GM04504 (cell line): ENCODE measurements at places on chromosomes 3 and 15.

DNA sequence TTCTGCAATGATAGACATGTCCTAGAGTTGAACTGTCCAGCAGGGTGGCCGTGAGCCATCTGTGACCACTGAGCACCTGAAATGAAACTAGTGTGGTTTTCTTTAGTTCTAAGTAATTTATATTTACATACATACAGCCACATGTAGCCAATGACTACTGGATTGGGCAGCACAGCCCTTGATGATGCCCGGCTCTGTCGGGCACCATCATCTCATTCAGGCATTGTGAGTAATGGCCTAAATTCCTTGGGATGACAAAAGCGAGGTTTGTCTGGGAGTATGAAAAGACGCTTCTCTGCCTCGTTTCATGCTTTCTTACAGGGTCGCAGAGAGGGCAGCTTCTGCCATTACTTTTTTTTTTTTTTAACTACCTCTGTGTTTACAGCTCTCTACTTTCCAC lies 251.9 kb upstream of the HES1 start:
- no peak for DNase-seq

- DNase-seq, result no peak
Measured at GRCh38 chr3:72655131-72655551, 193.1 kb downstream of the SHQ1 start.

GRCh38 chr3:19881036-19881435 lies 53.0 kb downstream of the EFHB start:
- no peak for DNase-seq

DNA sequence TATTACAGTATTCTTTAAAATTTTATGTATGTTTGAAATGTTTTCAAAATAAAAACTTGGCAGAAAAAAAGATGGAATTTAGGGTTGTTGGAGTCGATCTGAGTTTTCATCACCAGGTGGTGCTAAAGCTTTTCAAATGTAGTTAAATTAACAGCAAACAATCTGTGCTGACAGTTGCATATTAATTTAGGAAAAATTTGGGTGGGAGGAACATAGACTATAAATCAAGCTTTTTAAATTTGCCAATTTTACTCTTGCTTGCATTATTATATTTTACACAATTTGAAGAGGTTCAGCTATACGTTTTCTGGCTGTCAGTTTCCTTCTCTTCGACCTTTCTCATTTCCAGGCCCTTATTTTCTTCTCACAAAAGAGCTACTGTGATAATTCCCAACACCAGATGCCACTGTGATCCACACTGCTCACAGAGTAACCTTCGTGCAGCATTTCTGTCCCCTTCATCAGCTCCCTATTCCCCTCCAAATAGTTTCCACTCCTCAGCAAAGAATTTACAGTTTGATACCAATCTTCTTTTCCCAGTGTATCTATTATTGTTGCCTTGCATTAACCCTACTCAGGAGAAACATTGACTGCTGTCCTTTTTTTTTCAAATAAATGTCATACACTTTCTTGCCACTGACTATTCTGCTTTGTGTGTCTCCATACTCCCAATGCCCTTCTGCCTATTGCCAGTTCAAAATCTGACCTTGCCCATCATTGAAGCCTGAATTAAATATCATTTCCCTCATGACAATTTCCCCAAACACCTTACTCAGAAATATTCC lies 53.4 kb upstream of the EIF5A2 start:
- peak; percentile 13 for DNase-seq

- DNase-seq, result no peak
Measured at GRCh38 chr3:99921986-99922385, 104.3 kb downstream of the CMSS1 start.

GRCh38 chr15:32880642-32881041 lies 162.8 kb downstream of the GREM1 start:
- no peak for DNase-seq

- peak; percentile 63 for DNase-seq
Measured at GRCh38 chr15:45549541-45550220, 27.1 kb upstream of the SLC30A4 start.

DNA sequence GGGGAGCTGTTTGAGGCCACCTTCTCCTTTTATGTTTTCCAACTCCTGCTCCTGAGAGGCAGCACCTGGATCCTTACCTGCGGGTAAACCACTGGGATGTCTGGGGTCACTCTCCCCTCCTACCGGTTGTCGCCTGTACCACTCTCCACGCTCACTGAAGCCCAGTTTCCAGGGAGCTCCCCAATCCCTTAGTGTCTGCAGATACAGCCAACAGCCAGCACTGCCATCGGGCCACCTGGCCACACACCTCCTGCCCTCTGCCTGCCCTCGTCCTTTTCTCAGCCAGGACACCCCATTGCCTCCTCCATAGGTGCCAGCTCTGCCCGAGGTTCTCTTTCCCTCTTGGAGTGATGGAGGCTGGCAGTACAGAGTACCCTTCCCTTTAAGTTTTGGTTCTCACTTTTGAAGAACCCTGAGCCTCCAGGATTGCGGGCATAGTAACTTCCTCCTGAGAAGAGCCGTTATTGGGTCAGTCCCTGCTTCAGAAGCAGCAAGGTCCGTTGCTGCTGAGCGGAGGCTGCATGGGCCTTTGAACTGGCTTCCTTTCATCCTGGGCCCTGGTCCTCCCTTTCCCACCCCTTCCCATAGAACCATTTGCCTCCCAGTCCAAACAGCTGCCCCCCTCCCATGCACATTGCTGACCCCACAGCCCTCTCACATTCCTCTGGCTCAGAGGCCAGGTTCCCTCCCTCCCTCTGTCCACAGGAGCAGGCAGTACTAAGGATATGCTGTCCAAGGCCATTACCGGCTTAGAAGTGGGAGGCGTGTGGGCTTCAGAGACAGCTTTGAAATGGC lies 30.9 kb downstream of the ARNT2 start:
- no peak for DNase-seq

- DNase-seq, result no peak
Measured at GRCh38 chr3:77207753-77208152, 167.9 kb downstream of the ROBO2 start.

DNA sequence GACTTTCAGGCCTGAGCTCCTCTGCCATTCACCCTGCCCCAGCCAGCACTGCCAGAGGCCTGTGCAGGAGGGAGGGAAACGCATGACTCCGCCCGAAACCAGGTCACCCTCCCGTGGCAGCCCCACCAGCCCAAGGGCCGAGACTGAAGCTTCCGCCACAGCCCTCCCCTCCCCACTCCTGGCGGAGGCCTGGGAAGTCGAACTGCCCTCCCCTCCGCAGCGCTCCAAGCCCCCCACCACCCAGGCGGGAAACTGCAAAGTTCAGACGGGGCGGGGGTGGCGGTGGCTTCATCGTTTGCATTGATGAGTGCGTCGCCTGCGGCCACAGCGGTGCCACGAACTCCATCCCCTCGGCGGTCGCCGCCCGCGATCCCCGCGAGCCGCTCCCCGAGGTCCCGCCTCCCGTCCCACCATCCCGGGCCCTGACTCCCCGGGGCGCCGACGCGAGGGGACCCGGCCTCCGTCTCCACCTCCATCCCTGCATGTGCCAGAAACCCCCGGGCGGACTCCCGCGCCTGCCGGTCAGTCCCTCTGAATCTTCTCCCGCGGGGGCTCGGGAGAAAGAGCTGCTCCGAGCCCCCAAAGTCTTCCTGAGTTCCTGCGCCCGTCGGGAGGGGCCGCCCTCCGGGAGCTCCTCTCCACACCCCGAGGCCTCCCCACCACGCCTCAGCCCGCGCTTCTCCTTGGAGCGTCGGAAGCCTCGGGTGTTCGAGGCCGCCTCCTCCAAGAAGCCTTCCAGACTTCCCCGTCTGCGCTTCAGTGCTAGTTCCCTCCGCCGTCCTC lies 698 bp downstream of the MELTF start:
- no peak for DNase-seq

DNA sequence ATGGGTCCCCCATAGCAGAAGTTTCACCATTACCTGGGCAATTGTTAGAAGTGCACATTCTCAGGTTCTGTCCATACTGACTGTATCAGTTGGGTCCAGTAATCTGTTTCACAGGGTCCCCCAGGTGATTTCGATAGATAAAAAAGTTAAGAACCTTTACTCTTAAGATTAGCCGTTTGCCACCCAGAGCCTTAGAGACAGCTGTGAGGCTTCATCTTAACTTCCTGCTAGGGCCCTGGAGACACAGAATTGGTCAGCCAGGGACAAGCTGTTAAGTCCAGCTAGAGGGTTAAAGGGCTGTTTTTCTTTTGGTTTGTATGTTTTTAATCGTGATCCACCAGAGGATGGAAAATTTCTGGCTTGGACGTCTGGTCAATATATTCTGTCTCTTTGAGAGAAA lies 6.7 kb downstream of the FAM162A start:
- no peak for DNase-seq

GRCh38 chr3:39752751-39753150 lies 56.7 kb upstream of the MYRIP start:
- no peak for DNase-seq

GRCh38 chr3:114730397-114730796 lies 416.7 kb downstream of the ZBTB20 start:
- no peak for DNase-seq

GRCh38 chr15:57411945-57412768 lies 35.9 kb downstream of the CGNL1 start:
- DNase-seq, result no peak

- DNase-seq, result no peak
Measured at GRCh38 chr3:177842302-177842701, 645.0 kb upstream of the TBL1XR1 start.

GRCh38 chr15:37034835-37035748 lies 65.3 kb downstream of the MEIS2 start:
- peak; percentile 41 for DNase-seq

GRCh38 chr3:171526869-171527268 lies 66.7 kb upstream of the TNIK start:
- peak; percentile 36 for DNase-seq

DNA sequence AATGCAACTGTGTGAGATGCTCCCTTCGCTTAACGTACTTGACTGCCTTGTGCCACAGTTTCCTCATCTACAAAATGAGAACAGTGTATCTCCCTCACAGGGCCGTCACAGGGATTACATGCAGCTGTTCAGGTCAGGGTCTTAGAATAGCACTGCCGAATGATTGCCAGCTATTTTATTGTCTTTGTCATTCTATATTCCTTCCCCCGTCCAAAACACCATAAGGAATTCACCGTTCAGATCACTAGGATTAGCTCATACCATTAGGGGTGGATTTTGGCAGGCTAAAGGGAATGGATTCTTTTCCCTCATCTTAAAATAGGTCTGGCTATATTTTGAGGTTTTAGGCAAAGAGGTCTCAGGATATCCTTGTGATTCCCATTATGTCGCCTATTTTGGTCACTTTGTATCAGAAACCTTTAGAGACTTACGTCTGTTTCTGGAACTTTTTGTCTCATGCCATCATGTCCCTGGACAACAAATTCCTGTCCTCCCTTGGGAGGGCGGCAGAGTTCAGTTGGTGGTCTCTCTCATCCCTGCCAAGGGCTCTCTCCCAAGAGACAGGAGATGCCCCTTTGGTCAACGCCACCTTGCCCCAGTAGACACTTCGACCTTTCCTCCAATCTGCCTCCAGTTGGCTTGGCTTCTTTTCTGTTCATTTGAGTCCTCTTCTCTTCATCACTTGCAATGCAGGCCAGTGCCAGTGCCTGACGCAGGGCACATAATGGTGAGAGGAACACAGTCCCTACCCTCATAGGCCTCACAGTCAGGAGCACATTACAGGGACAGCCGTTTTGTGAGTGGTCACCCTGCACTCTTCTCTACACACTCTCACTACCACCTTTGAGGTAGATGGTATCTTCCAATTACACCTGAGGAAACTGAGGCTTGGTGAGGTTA lies 171.6 kb upstream of the BHLHE40 start:
- DNase-seq, result no peak

GRCh38 chr15:99957642-99958013 lies 224.4 kb upstream of the LYSMD4 start:
- no peak for DNase-seq

DNA sequence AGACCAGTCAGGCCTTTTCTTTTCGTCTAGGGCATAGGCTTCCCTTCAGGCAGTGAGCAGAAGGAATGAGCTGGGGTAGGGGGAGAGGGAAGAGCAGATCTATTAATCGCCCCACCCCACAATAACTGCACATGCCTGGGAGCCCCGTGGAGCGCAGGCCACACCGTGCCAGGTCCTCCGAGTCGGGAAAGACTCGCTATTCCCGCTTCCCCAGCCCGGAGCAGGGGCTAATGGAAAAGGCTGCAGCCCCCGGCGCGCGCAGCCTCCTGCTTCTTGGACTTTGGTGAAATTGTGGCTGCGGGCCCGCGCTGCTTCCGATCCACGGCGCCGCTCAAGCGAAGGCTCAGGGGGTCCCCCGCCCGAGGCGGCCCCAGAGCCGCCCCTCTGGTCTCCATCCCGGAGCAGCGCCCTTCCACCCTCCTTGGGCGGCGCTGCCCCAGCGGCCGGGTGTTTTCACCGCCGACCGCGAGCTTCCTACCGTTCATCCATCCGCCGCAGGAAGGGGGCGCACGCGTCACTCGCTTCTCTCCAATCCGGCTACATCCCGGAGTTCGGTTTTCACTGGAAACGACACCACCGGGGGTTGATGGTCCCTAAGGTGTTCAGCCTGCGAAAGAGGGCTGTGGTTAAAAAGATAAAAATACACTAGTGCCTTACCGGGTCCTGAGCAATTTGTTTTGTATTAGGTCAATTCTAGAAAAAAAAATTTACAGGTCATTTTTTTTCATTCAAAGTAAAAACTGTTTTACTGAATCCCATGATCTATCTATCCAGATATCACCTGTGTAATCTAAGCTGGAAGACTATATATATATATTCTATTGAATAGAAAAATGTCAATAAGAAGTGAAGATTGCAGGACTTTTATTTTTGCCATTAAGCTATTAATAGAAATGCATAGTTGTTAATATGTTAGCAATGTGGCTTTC lies 4.4 kb upstream of the SYNM start:
- DNase-seq, result peak; percentile 29

GRCh38 chr3:32780071-32780734 lies 37.6 kb upstream of the TRIM71 start:
- DNase-seq, result no peak

GRCh38 chr3:112366522-112366921 lies 33.6 kb downstream of the CD200 start:
- no peak for DNase-seq

DNA sequence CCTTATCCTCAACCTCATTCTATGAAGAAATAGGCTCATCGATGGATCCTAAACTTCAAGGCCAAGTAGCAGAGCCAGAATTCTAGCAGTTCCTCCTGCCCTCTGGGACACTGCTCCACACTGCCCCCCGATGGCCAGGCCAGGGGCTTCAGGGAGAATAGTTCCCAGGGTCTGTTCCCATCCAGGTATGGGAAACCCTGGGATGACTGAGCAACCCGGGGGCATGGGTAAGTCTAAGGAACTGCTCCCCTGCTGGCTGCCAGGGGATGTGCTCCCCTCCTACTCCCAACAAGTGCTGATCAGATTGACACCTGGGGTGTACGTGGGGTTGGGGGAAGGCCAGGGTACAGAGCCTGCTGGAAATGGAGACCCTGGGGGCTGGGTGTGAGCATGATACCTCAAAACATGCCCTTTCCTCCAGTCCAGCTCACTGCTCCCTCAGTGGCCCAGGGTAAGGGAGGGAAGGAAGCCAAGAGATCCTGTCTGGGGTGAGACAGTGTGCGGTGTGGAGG lies 7.6 kb downstream of the ULK3 start:
- no peak for DNase-seq

GRCh38 chr3:61524933-61525332 lies 36.4 kb upstream of the PTPRG start:
- no peak for DNase-seq
